ENCODE measurements at places on chromosomes 5 and 9.

- no peak for DNase-seq
Measured at GRCh38 chr9:93543117-93543516, 33.3 kb upstream of the PHF2 start.

- DNase-seq: no peak
Measured at GRCh38 chr5:74192606-74193299, 447.8 kb downstream of the ENC1 start.

DNA sequence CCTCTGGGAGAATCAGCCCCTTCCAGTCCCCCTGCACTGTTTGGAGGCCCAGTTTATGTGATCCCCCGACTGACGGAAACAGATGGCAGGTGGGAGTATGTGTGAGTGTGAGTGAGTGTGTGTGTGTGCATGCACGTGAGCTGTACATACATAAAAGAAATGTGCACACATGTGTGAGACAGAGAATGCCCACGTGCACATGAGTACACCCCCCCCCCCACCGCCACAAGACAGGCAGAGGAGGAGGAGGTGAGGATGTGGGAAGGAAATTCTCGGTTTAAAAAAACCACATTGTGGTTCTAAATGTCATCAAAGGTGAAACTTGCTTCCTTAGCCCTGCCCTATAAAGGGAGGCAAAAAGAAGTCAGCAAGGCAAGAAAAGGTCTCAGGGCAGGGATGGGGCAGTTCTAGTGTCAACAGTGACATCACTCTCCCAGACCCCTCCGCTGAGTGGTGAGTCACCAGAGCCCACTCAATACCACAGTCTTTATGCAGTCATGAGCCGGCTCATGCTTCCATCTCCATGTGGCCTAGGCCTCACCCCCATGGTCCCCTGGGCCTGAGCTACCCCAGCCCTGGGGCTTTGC, 79.2 kb upstream of the HSPA9 start:
- DNase-seq: peak; percentile 70

GRCh38 chr5:59999056-59999455, 105.5 kb upstream of the PDE4D start:
- no peak for DNase-seq

DNA sequence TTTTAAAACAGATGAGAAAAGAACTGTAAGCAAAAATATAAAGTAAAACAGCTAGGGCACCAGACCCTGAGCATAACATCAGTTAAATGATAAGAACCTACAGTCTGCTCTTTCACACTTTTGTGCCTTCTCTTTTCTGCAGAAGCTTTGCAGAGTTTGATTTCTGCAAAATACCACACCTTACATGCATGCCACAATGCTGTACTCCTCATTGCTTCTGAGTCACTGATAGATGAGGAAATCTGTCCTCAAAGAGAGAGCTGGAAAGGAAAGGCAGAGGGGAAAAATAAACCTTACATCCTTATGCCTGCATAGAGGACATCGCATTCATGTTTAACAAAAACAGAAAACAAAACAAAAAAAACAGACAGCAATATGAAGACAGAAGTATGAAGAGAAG, 142.9 kb downstream of the ATPSCKMT start:
- DNase-seq: no peak

DNA sequence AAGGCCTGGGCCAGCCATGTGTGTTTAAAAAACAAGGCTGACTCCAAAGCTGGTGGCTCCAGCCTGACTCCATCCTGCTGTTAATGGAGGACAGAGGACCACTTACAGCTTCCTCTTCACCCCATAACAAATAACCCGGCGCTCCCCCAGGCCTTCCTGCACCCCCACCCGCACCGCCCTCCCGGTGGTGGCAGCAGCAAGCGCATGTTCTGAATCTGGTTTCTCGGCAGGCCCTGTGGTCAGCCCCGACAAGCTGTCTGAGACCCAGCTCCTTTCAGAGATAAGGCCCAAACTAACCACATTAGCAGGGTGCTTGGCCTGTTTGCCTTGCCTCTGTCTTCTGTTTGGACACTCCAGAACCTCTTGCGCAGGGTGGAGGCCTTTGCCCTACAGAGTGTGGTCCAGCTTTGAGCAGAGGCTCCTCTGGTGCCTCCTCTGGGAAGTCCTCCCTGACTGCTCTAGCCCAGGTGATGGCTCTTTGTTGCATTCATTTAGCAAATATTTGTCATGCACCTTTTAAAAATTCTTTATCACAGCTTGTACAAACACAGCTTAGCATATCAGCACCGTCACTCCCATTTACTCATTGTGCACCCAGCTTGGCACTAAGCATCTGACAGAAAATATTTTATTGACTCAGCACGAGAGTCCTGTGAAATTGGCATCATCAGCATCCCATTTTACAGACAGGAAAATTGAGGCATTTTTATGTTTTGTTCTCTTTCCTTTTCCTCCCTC, 78.4 kb downstream of the NDFIP1 start:
- DNase-seq: peak; percentile 21

- peak; percentile 88 for DNase-seq
Measured at GRCh38 chr5:18091142-18091541, 456.9 kb downstream of the TAF11L14 start.

DNA sequence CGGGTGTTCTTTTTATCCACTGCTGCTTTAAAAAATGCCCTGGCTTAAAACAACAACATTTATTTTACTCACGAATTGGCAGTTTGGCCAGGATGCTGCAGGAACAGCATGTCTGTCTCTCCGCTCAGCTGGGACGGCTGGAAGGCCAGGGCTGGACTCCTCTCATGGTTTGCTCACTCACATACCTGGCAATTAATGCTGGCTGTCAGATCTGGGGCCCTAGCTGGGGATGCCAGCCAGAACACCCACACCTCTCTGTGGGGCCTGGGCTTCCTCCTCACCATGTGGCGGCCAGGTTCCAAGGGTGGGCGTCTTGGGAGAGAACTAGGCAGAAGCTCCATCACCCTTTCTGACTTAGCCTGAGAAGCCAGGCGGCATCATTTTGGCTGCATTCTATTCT, 189.1 kb upstream of the IL12B start:
- DNase-seq: no peak

GRCh38 chr9:114225561-114226212, 70.3 kb downstream of the COL27A1 start:
- DNase-seq: no peak

- no peak for DNase-seq
Measured at GRCh38 chr5:133627180-133627579, 14.8 kb upstream of the FSTL4 start.

- DNase-seq: no peak
Measured at GRCh38 chr5:170070556-170071412, 34.9 kb upstream of the FOXI1 start.

GRCh38 chr5:173268750-173269432, 33.9 kb upstream of the NKX2-5 start:
- no peak for DNase-seq

GRCh38 chr5:139639619-139640380, 8.3 kb upstream of the CXXC5 start:
- DNase-seq: peak; percentile 52

DNA sequence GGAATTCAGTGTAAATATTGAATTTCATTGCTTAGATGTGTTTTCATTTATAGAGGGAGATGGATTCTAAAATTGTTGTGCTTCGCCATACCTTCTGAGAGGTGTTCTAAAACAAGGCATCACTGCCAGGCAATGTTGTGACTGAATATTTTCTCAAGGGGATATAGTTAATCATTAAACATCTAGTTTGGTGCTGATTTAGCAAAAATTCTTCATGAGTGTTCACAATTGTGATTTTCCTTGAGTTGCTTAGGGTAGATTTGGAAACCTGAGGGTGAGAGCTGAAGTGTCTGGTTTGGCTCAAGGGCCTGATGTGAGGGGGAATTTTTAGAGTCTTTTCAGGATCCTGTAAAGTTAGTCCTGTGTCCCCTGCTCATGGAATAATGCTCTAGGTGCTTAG, 104.5 kb downstream of the MAT2B start:
- no peak for DNase-seq

Data from MV-4-11 (cell line).